ENCODE measurements at places on chromosomes 7 and 10.

GRCh38 chr10:49661140-49661856 lies 18.2 kb upstream of the C10orf53 start:
- DNase-seq = no peak

GRCh38 chr7:80480566-80480965 lies 31.3 kb downstream of the GNAT3 start:
- DNase-seq = no peak

GRCh38 chr10:102597131-102597991 lies 46.9 kb upstream of the TRIM8 start:
- DNase-seq = no peak

DNA sequence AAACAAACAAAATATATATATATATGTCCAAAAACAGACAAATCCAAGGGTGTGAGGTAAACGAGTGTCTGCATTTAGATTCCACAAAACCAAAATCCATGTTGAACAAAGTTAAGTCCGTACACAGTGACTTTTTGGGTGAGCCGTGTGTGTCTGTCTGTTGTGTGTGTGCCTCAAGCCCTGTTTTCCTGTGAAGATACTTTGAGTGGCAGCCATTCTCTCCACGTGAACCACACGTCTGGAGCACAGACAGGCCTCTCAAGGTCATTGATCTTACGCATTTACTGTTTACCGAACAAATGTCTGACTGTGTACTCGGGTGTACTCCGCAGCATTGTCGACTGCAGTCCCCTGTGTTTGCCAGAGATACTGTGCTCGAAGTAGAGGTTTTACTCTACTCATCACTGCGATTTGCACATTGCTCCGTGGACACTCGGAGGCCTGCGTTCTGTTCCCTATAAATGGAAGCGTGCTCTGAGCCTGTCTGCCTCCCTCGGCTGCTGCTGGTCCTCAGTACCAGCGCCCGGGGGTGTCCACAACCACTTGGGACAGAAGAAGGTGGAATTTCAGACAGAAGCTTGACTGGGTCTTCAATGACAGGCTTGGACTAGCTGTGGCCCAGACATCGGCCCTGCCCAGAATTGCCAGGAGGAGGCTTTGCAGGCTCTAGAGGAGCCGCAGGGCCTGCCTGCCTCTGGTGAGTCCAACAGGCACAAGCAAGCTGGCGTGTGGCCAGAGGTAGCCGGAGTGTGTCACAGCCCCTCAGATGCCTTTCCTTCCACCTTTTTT lies 22.1 kb downstream of the CYP17A1 start:
- no peak for DNase-seq

DNA sequence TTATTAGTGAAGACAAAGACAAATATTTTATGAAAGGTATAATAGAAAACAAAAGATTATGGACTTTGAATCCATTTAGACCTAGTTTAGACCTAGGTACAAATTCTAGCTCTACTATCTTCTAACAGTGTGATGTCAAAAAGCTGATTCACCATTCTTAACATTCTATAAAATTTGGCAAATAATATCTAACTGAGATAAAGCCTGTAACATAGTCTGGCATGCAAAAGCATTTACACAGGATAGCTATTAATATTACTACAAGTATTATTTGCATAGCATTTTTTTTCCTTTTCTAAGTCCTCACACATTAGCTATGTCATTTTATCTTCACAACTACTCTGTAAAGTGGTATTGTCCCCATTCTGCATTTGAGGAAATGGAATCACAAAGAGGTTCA lies 179.6 kb upstream of the LRRTM3 start:
- DNase-seq = no peak

GRCh38 chr7:128020159-128020558 lies 11.1 kb downstream of the LRRC4 start:
- no peak for DNase-seq

DNA sequence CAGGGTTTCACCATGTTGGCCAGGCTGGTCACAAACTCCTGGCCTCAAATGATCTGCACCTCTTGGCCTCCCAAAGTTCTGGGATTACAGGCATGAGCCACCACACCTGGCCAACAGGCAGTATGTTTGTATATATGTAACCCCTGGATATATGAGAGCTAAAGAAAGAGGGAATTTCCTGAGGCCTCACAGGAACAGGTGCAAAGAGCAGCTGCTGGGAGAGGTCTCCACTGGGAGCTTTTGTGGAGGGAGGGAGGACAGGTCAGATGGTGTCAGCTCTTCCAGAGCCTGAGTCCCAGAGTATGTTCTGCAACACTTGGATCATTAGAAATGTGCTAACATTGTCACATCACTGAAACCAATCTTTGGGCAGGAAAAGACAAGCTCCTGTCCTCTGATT lies 110.1 kb upstream of the KIF5B start:
- DNase-seq = no peak

DNA sequence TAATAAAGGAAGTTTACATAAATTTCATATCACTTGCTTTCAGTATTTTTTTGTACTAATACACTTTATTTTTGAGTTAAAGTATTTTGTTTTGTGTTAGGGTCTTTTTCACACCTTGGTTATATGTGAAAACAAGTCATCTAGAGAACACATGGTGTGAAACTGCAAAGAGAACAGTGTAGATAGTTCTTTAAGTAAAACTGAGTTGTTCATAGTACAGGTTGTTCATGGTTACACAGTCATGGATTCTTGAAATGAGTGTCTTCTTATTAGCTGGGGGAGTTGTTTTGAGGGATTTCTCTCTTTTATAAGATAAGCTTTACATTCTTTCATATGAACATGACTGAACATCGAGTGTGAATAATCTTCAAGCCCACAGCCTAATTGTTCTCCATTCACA lies 244.2 kb downstream of the THSD7A start:
- DNase-seq = no peak

GRCh38 chr10:111186358-111186757 lies 109.5 kb downstream of the ADRA2A start:
- DNase-seq = no peak

GRCh38 chr10:55158633-55159032 lies 357.6 kb upstream of the PCDH15 start:
- no peak for DNase-seq
